Activated CD8-positive, alpha-beta T cell treated with anti-CD3 and anti-CD28 coated beads, Interleukin-2, amount 10 ng/mL, durations not matched to agents 7 days and 5 days (primary cell): ENCODE measurements at places on chromosomes 3 and 15.

DNA sequence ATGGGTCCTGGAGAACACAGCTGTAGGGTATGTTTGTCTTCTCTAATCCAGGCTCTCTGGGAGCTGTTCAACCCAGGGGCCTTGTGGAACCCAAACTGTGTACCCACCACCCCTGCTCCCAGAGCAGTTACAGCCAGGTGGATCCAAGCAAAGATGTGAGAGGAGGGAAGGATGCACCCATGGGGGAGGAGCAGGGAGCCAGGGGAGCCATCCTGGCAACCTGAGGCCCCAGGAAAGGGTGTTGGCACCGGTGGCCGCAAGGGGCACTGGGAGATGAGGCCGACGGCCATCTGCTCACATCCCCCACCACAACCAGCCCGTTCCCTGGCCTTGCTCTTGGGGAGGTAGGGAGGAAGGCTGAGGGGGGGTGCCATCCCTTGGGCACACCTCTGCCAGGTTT lies 43.2 kb downstream of the CMTM6 start:
- DNase-seq: peak; percentile 21

DNA sequence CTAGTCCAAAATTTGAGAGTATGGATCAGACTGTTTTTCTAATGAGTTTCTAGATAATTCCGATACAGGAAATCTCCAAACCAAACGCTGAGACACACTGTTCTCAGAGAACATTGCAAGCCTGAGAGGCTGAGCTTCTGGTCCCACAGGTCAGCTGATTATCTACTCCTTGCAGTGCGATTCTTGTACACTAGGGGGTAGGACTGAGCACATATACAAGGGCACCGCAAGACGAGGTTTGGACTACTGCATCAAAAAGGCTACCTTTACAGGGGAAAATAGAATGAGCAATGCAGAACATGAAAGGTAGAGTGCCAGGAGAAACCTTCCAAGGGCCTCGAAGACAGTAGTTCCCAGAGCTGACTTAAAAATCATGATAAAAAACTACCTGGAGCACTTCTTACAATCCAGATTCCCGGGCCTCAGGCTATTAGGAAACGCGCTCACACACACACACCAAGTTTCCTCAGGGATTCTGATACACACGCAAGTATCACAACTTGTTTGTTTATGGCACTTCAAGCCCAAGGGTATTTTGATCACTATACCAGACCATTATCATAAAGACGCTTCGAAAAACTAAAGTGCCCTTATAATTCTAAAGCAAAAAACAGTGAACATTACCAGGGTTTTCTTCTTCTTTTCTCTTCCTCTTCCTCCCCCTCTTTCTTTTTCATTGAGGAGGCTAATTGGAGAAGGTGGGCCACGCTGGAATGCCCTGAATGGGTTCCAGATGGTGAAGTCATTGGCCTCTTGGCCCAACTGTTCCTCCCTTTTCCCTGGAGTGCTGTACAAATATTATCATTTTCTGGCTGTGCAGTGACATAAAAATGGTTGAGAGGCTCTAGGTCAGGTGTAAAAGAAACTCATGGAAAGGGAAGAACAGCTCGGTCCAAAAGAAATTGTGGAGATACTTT lies 61.8 kb downstream of the SLC12A8 start:
- DNase-seq: peak; percentile 71

- DNase-seq: no peak
Observed at GRCh38 chr15:70521576-70522322, 241.6 kb downstream of the UACA start.

DNA sequence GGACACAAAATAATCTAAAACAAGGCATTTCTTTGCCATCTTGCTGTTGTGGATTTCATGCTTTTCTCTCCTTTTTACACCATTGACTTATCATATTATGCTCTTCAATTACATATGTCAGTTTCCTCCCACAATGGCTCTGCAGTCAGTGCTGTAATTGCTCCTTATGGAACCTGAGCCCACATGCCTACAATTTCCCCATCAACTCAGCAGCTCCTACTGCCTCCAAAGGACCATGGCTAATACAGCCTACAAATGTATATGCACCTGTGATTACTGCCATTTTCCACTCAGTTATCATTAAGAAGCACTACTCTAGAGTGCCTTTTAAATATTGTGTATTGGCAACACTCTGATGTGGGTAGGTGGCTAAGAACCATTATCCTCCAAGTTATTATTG lies 30.8 kb downstream of the RTP4 start:
- DNase-seq: no peak

GRCh38 chr15:28033443-28033842 lies 65.7 kb downstream of the OCA2 start:
- no peak for DNase-seq

GRCh38 chr15:99452728-99453636 lies 112.8 kb upstream of the MEF2A start:
- DNase-seq: peak; percentile 45

GRCh38 chr15:67937153-67937761 lies 97.4 kb upstream of the RNU6-1 start:
- no peak for DNase-seq

DNA sequence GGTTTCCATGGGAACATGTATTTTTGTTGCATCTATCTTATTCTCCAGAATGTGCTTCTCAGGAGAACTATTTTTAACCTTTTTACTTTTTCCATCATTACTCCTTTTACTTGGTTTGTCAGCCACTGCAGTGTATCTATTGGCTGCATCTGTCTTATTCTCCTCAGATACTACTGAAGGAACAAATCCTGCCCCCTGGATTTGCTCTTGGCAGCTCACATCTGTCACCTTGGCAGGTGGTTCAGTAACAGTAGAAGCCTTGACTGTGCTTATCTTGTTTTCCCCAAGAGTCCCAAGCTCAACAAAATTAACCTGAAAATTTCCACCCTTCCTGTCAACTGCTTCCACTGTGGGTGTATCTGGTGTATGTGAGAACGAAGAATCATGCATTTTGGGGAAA lies 106.0 kb downstream of the MAP4 start:
- DNase-seq: no peak

DNA sequence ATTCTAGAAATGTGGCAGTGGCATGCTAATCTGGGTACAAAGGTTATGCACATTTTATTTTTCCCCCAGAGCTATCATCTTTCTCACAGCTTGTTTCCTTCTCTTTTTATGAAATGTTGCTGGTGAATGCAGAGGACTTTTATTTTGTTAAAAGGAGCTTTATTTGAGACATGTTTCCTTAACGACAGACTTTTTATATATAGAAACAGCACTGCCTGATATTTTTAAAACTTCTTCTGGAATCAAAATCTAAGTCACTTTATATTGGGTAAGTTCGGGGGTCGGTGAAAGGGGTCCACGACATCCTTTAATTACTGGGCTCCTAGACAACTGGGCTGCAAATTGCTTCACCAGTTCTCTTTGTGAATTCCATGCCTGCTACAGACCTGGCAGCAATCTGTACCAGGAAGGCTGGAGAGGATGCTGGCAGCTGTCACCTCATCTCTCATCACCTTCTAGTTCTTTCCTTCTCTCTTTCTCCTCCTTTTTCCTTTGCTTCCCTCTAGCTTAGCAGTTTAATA lies 464.7 kb downstream of the PDCD6IP start:
- DNase-seq: no peak

- no peak for DNase-seq
Observed at GRCh38 chr3:130658678-130659077, 88.0 kb downstream of the PIK3R4 start.

DNA sequence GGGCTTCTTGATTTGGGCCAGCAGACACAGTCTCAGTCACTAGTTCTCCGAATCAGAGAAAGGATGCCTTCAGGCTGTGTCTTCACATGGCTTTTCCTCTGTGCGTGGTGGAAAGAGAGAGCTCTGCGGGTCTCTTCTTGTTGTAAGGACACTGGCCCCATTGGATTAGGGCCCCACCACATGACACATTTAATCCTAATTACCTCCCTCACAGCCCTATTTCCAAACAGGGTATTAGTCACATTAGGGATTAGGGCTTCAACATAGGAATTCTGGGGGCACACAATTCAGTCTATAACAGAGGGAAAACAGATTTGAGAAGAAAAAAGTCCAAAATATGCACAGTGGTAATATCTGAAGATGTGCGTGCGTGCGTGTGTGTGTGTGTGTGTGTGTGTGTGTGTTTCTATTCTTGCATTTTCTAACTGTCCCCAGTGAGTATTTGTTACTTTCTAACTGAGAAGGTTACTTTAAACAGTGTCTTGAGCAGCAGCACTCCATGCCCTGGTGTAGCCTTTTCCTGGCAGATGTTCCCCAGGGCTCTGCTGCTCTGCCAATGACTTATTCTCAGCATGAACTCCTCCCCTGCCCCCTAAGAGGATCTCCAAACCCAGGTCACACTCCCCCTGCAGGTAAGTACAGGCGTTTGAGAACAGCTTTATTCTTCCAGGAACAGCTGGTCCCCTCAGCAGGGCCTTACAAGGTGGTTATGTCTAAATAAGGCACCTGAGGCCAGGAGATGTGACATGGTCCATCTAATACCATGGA lies 72.9 kb downstream of the RPL39L start:
- peak; percentile 68 for DNase-seq

DNA sequence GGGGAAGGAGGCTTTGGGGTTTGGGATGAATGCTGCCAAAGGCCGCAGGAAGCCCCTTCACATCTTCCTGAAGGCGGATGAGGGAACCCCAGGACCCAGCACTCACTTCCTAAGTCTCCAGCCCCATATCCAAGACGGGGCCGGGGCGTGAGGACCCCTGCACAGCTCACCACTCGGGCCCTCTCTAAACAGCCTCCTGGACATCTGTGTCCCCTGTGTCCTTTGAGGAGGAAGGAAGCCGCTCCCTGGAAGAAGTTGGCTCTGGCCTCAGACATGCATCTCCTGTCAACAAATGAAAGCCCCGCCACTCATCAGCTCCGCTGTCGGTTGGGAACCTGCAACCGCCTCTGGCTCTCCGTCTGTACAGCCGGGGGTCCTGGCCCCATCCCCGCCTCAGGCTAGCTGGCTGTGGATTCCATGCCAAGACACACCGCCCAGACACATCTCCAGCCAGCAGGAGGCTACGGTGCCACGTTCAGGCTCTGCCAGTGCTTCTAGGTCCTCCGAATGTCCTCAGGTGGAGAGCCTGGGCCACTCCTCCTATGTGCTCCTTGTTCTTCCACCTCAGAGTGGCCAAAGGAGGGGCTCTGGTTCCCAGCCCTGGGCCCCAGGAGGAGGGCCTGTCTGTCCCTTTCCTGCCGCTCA lies 140.0 kb upstream of the MEF2A start:
- no peak for DNase-seq

DNA sequence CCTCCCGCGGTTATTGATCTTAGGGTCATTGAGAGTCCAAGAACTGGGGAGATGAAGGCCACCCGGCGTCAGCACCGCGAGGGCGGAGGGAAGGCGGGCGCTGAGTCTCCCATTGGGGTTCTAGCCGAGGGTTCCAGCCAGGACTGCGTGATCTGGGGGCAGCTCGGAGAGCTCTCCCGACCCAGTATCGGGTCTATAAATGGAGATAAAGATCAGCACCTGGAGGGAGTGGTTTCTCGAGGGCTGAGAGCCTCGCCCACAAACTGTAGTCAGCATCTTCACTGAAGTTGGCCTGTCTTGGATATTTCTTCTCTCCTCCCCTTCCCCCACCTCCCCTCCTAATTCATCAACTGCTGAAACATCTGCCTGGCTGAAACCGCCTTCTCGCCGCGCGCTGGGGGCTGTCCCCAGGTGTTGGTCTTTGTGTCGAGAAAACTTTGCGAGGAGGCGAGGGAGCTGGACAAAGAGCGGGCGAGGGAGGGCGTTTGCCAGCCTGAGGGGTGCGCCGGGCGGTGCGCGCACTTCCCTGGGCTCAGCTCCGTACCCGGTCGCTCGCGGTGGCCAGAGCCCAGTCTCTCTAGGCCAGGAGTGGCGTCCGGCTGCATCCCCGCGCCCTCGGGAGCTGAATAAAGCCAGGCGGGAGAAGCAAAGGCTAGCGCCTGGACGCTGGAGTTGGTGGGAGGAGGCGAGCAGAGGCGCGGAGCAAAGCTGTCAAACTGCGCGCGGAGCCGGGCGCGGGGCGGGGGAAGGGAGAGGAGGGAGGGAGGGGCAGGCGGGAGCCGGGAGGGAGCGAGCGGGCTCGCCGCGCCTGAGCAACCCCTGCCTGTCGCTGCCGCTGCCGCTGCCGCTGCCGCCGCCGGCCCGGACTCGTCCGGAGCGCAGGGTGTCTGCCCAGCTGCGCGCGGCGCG lies at the start of gene ST8SIA2:
Gene ST8SIA2 (plus strand): TSS at position 811 of the 909 bp plus-strand sequence. CDS start 184 bp downstream, outside the sequence.
- DNase-seq: no peak

GRCh38 chr15:37221671-37222145 lies 121.4 kb upstream of the MEIS2 start:
- no peak for DNase-seq

DNA sequence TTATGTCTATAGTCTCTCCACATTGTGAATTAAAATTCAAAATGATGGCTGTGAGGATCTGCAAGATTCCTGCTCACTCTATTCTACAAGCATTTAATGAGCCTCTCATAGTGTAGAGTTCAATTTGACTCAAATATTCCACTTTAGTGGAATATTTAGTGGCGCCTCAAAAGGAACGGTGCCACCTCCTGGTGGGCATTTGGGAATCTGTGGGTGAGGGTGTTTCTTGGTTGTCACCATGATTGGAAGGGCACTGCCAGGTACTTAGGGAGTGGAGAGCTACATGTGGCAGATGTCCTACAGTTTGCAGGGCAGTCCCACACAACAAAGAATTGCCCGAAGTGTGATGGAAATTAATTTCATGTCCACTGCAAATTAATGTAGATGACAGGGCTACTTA lies 21.5 kb upstream of the KCNMB3 start:
- DNase-seq: no peak

- no peak for DNase-seq
Observed at GRCh38 chr15:68372291-68372811, 59.6 kb downstream of the ITGA11 start.

DNA sequence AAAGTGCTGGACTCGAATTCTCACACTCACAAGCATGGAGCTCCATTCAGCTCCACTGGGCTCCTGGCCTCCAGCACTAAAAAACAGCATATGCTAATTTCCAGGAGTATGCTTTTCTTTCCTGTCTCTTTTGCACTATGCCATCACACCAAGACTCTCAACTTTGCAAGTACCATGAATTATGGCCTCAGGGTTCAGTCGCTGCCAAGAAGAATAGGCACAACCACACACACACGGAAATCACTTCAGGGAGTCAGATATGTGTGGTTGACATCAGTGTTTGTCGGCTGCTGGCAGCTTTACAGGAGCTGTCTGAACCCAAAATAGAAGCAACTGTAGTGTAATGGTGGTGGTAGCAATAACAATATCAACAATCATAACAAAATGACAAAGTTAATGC lies 305.0 kb upstream of the SLCO3A1 start:
- no peak for DNase-seq

DNA sequence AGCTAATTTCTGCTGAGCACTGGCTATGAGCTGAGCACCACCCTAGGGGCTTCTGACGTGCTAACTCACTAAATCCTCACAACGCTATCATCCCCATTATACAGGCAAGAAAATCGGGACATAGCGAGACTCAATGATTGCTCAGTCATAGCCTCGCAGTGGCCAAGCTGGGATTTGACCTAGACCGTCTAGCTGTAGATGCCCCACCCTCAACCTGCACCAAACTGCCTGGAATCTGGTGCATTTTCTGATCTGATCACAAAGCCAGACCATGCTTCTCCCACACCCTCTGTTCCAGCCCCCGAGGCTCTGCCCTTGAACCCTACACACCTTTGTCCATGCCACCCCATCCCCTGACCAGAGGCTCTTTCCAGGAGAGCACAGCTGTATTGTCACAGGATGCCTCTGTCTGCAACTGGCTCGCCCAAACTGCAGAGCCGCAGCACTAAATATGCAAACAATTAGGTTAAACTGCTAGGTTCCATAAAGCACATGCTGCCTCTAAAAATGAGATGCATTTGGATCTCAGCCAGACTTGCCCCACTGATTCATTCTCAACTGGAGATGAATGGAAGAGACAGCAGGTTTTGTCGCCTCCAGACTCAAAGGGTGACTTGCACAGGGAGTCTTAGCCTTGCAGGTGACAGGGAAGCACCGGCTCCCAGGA lies 95.2 kb downstream of the NUP210 start:
- DNase-seq: no peak
